ENCODE measurements at places on chromosomes 7 and 10.

DNA sequence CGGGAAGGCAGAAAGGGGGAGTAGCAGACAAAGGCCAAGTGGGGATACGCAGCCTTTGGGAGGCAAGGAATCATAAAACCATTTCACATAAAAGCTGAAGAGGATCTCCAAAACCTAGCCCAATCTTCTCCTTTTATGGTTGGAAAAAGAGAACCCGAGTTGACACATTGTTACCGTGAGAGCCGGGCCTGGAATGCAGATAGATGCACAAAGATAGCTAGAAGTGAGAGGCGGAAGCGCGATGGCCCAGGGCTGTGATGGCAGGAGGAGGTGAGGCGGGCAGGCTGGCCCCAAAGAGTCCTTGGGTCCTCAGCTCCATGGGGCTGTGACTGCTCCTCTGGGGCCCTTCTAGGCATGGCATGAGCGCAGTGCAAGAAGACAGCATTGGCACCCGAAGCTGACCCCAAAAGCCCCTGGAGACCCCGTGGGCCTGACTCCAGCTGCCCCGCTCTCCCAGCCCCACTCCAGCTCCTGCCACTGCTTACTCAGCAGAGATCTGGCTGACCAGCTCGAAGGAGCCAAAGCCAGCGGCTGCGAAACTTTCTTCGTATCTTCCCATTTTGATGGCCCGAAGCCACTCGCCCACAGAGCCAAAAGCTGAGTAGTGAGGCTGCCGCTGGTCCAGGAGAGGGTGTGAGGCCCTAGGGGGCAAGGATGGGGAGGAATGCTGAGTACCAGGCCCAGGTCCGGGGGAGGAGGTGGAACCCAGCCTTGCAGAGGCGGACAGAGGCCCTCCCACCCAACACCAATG lies 22.5 kb downstream of the EPHB4 start:
- DNase-seq = no peak

- DNase-seq = no peak
These were observed 27.7 kb downstream of the SHOC2 start for GRCh38 chr10:110947061-110947595.

- no peak for DNase-seq
These were observed 56.2 kb downstream of the MINDY3 start for GRCh38 chr10:15804109-15804508.

GRCh38 chr7:41459623-41460261 lies 243.1 kb downstream of the INHBA start:
- no peak for DNase-seq

DNA sequence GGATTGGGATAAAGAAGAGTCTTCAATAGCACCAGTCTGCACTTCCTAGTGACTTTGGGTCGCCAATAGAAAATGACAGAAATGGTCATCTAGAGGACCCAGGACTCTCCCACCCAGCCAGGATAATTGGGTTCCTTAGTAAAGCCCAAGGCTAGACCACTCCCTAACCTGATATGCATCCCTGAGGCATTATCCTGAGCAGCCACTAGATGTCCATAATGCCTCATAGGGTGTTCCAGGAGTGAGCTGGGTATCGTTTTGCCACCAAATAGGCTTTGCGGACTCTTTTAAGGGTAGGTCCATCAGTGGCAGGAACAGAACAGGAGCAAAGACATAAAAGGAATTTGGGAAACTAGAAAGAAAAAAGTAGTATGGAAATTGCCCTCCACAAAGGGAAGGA lies 4.5 kb upstream of the LRRC4 start:
- no peak for DNase-seq

- DNase-seq = no peak
These were observed 2.5 kb downstream of the LSM8 start for GRCh38 chr7:118186501-118186900.

DNA sequence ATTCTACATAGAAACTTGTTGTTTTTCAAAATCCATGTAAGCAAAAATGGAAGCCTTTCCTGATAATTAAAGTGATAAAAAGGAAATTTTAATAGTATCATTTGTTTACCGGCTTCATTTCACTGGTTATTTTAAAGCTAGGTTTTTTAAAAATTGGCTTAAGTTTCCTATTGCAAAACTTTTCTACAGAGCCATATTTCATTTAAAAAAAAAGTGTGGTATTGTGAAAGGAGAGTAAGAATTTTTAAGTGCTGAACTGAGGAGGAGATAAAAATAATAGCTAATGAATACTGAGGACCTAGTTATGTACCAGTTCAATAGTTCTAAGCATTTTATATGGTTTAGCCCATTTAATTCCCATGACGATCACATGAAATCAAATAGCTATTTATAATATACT lies 172.2 kb upstream of the COL1A2 start:
- DNase-seq = no peak

- no peak for DNase-seq
These were observed 29.4 kb downstream of the CDK14 start for GRCh38 chr7:90625562-90625961.

DNA sequence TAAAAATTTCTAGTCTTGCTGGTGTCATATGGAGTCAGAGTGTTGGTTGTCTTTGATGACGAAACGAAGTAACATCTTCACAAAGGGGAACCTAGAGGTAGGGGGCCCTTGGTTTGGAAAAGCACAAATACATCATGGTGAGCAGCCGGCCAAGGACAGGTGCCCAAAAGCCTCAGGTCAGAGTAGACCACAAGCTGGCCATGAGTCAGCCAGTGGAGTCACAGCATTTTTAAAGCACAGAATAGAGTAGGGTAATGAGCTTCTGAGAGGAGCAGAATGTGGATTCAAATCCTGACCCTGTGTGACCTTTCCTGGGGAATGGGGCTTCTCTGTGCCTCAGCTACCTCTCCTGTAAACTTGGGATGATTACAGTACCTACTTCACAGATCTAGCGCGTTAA lies 5.3 kb downstream of the CAMK2B start:
- DNase-seq = no peak

GRCh38 chr10:102314801-102315200 lies 69.5 kb downstream of the GBF1 start:
- no peak for DNase-seq

DNA sequence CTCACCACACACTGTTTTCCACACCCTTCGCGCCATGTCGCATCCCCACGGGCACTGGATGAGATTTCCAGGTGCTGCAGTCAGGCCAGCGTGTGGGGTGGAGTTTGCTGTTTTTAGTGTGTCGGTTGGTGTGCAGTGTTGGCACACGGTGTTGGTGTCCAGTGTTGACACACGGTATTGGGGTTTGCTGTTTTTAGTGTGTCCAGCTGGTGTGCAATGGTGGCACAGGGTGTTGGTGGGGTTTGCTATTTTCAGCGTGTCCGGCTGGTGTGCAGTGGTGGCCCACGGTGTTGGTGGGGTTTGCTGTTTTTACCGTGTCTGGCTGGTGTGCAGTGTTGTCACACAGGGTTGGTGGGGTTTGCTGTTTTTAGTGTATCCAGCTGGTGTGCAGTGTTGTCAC lies 20.1 kb upstream of the PRKAR1B start:
- no peak for DNase-seq

GRCh38 chr7:129041142-129042085 lies 13.5 kb downstream of the TNPO3 start:
- no peak for DNase-seq

- peak; percentile 11 for DNase-seq
These were observed 24.9 kb downstream of the PIK3AP1 start for GRCh38 chr10:96695366-96695765.

- no peak for DNase-seq
These were observed 61.1 kb upstream of the SAMD8 start for GRCh38 chr10:75050149-75050919.

- no peak for DNase-seq
These were observed 105.0 kb upstream of the DIP2C start for GRCh38 chr10:794382-794956.

DNA sequence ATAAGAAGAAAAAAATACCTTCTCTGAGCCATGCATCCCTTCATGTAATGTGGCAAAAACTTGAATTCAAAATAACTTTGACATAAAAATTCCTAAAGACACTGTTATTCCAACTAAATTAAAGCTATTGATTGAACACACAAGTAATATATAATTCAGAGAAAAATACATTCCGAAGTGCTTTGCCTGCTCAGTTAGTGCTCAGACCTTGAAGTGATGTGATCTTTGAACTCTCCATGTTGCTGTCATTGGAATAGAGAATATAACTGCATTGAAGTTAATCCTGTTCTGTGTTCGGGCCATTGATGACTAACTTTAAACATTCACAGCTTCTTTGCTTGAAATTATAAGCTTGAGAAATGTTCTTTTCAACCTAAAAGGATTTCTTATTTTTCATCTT lies 114.0 kb upstream of the IFRD1 start:
- DNase-seq = no peak

DNA sequence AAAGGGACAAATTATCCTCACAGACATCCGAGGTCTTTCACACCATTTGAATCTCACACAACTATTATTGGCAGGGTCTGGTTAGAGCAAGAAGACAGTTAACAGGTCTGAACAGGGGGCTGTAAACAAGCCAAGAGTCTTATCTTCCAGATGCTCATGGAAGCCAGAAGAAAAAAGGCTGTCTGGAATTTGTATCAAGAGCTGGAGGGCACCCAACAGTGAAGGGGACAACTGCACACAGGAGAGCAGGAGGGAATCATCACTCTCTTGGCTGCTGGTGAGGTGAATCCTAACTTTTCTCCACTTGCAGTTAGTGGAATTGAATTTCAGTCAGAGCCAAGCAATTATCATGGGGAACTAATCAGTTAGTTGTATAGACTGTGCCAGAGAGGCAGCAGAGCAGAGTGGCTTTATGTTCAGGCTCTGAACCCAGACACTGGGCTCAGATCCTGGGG lies 880.2 kb upstream of the AUTS2 start:
- DNase-seq = no peak

DNA sequence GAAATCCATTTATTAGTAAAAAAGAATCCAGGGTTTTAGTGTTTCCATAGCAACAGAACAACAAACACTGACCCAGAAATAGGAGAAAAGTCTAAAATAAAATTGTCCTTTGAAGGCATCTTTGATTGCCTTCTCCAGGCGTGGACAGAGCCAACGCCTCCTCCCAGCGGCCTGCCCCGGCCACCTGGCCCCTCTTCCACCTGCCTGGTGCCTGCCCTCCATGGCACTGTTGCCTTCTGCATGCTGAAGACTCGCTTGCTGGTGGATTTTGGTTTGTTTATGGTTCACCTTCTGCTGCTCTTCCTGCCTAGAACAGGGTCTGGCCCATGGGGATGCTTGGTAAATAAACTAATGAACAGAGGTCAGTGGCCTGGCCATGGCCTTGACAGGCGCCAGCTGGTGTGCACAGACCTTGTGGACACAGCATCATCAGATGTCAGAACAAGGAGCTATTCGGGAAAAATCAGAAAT lies 107.4 kb downstream of the DYNC2I1 start:
- no peak for DNase-seq

DNA sequence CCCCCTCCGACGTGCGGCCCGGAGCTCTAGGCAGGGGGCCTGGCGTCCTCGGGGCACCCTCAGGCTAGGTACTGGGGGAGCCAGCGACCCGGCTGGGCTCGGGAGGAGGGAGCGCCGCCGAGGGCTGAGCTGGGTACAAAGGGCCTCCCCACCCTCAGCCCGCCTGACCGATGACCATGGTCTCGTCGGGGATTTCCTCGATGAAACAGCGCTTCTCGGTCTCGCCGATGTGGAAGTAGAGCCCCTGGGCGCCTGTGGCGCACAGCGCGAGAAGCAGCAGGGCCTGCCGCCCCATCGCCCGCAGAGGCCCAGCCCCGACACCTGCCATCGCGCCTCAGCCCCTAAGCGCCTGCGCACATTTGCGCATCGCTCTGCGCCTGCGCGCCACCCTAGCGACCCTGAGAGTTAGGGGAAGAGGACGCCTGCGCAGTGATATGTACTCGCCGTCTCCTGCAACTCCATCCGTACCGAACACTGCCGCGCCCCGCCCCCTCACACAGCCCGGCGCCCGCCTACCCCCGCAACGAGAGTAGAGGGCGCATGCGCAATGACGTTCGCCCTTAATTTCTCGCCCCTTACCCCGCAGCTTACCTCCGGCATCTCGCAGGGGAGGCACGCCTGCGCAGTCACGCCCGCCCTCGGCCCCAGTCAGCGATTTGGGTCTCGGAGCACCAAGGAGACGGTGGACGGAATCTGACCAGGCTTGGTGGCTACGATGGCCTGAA lies at the start of gene TMED4:
TSS of gene TMED4 (minus strand) at position 353 of the 725 bp plus-strand sequence. CDS start at position 328, 25 bp downstream.
- peak; percentile 100 for DNase-seq

- no peak for DNase-seq
These were observed 141.4 kb upstream of the DGKB start for GRCh38 chr7:15043931-15044330.

GRCh38 chr7:141150465-141150864 lies 76.6 kb downstream of the TMEM178B start:
- DNase-seq = no peak

Data from naive thymus-derived CD8-positive, alpha-beta T cell (primary cell).